H7 (cell line): ENCODE measurements at places on chromosomes 7 and 10. TPM values are rescaled to one million over a fixed set of nuclear protein-coding genes. Genes with fewer than 3 reads are reported as not detected.

GRCh38 chr10:11679946-11680345, 62.2 kb upstream of the ECHDC3 start:
- no peak for DNase-seq

DNA sequence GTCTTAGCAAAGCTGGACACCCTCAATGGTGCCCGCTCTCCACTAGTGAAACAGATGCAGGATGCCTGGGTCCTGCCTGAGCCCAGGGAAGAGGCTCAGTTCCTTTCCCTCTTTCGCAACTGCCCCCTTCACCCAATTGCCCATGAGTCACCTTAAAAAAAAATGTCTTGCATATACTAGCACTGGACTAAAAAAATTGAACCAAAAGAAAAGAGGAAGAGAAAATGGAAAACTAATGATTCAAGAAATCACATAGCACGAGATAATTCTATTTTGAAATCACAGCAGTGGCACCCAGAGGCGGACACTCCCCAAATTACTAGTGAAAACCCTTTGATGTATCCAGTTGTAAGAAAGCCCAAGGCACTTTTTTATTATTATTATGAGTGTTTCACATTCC, 972.5 kb downstream of the LRMDA start:
- no peak for DNase-seq

DNA sequence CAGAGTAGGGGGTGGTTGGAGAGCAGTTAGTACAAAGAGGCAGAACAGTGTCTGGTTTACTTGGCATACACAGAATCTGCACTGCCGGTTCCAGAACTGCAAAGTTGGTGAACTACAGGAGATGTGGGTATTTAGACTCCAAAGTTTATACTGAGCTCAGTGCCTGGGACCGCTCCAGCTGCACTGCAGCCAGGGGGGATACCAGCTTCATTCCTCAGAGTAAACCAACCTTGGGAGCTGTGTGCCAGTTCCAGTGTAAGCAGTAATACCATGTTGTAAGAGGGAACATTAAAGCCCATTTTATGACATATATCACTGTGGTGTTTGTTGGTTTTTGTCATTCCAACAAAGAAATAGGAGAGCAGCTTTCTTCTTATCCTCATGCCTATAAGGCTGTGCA, 23.4 kb downstream of the LOXL4 start:
- no peak for DNase-seq

DNA sequence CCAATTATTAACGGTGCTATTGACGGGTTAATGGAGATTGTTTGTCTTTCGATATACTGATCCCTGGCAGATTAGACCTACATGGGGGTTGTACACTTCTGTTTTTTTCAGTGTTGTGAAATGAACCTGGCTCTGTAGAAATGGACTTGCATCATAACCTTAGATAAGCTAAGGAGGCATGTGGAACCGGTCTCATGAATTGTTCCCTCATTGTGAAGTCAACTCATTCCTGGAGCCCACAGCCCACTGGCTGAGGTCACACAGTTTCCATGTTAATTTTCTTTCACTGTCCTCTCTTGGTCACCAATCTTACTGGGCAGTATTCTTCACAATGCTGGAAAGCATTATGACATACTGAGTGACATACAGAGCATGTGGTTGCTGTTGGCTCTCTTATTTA, 202.8 kb downstream of the BMPER start:
- DNase-seq, result no peak

GRCh38 chr7:12119620-12120303, 91.3 kb upstream of the TMEM106B start:
- no peak for DNase-seq

DNA sequence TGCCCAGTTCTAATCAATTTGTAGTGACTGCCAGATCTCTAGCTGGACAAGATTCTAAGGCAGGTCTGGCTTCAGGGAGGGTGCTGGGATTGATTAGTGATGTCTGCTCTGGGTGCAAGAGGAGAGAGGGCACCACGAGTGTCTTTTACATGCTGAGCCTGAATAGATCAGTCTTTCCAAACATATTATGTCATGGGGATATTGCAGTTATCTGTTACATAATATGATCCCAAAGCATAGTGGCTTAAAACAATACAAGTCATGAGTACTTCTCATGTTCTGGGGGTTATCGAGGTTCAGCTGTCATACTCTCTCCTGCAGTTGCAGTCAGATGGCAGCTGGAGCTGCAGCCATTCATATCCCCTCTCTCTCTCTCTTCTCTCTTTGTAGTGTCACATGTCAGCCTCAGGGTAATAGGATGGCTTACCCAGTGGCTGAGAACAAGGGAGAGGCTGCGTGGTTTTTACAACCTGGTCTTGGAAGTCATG, 26.0 kb downstream of the SLC29A3 start:
- no peak for DNase-seq

DNA sequence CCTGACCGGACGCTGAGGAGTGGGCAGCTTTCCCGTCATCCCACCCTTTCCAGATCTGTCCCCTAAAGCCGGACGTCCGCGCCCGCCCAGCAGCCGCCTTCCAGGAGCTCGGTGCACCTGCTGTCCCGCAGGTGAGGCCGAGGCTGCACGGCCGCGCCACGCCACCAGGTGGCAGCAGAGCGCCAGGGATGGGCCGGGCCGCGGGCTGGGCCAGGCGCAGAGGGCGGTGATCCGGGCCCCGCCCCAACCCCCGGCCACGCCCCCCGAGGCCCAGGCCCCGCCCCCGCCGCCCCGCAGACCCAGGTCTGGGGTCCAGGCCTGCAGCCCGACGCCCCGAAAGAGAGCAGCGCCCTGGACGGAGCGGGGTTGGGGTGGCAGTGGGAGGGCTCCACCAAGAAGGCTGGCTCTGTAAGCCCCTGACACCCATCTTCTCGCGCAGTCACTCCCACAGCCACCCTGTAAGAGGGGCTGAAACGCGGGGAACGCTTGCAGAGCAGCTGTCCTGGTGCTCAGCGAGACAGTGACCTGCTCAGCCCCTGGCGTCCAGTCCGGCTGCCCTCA, 32.2 kb downstream of the FOXL3 start:
- peak; percentile 100 for DNase-seq

GRCh38 chr10:48507933-48508790, 96.7 kb downstream of the ARHGAP22 start:
- DNase-seq, result no peak

GRCh38 chr7:1733908-1734730, 64.0 kb downstream of the ELFN1 start:
- DNase-seq, result no peak

GRCh38 chr7:27155816-27156507, 513 bp downstream of the HOXA7 start:
- DNase-seq, result peak; percentile 84

DNA sequence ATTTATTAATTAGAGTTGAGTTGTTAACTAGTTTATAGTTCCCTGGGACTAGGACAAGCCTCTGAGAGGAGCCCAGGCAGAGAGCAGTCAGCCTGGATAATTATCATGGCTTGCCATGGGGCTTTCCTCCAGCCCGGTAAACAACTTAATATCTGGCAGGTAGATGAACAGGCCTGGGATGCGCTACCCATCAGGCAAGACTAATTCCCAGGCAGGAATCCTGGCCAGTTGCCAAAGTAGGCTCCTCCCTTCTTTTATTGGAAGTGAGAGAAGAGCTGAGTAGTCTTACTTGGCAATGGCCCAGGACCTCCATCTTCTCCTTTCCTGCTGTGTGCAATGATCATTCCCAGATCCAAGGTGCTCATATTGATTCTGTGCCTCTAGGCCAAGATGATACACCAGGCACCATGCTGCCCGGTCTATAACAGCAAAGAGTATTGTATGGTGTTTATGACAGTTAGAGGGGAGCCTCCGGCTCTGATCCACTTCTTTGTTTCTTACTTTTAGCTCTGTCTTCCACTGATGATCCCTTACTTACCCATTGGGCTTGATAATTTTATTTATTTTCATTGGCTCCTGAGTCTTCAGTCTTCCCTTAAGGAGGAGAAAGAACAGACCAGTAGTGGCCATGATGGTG, 408.7 kb downstream of the REEP3 start:
- DNase-seq, result no peak

DNA sequence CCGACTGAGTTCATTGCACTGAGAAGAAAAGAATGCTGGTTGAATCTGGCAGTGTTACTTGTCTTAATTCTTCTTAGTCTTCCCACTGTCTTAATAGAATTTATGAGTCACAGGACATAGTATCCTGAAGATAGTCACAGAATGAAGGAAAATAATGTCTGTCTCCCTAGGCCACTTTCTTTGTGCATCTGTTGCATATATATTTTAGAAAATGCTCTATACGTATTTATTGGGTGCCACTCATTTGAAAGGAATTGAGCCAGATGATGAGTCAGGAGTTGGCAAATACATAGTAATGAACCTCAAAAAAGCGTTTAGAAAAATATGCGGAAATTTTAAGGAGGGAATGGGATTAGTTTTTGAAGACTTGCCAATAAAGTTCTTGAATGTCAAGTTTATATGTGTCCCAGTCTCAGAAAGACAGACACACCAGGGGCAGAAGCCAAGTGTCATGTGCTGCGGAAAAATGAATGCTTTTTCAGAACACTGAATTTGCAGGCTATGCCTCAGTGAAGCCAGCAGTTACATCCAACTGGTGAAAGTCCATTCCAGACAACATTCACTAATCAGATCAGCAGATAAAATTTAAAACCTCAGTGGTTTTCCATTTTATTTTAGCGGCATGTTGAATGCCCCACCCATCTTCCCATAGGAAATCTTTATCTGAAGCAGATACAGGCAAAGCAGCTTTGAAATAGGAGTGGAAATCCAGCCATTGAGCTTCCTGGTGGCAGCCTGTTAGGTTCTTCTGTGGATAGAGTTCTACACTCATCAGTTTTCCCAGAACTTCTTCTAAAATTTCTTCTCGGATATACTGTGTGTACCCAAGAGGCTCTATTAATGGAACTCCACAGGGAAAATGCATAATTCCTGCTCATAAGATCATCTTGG, 308.4 kb downstream of the BICC1 start:
- DNase-seq, result no peak

DNA sequence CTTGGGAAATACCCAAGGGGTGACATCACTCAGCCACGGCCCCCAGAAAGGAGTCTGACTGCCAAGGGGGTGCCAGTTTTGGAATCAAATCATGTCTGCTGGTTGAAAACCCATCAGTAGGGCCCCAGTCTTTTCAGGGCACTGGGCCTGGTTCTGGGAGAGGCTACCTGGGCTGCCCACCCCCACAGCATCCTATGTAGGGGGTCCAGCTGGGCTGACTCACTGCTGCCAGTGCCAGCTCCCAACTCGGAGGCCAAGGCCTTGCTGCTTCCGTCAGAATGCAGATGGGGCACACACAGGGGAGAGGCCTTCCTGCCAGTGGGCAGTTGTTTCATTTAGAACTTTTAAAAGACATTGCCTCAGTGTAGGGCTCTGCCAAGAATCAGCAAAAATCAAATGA, 39.5 kb upstream of the DMBT1 start:
- no peak for DNase-seq

- DNase-seq, result no peak
Observed at GRCh38 chr7:103735377-103735776, 254.1 kb downstream of the RELN start.

- peak; percentile 37 for DNase-seq
Observed at GRCh38 chr10:7334642-7334964, 76.2 kb downstream of the SFMBT2 start.

DNA sequence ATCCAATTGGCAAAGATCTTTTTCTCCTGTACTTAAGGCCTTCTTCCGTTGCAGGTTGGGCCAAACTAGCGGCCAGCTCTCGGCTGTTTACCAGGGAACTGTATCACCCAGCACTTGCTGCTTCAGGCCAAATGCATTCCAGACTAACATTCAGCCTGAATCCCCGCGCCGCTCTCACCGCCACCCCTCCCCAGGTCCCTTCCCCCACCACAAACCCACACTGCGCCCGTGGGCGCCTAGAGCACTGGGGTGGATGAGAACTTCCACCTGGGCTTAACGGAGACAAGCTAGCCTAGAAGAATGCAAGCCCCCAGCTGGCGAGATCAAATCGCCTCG, 676 bp downstream of the TCAF1 start:
- no peak for DNase-seq

AOC1 gene
- not detected in 2 replicates for total RNA-seq

SPDYE16 gene
- not detected in 2 replicates for total RNA-seq

NUPR2 gene
- not detected in 2 replicates for total RNA-seq

CCDC7 gene
- total RNA-seq, result 0.24 and 2.7 TPM in 2 replicates

TMEM225B gene
- total RNA-seq, result 0.48 and 0.52 TPM in 2 replicates

HMX2 gene
- total RNA-seq, result 0.07 TPM in 1 of 2 replicates, not detected in the other
